ENCODE measurements at places on chromosomes 3 and 15. TPM values are rescaled to one million over a fixed set of nuclear protein-coding genes. Genes with fewer than 3 reads are reported as not detected.
A peak's percentile ranks its signal among the peaks of the same experiment; 100 is the strongest.

DNA sequence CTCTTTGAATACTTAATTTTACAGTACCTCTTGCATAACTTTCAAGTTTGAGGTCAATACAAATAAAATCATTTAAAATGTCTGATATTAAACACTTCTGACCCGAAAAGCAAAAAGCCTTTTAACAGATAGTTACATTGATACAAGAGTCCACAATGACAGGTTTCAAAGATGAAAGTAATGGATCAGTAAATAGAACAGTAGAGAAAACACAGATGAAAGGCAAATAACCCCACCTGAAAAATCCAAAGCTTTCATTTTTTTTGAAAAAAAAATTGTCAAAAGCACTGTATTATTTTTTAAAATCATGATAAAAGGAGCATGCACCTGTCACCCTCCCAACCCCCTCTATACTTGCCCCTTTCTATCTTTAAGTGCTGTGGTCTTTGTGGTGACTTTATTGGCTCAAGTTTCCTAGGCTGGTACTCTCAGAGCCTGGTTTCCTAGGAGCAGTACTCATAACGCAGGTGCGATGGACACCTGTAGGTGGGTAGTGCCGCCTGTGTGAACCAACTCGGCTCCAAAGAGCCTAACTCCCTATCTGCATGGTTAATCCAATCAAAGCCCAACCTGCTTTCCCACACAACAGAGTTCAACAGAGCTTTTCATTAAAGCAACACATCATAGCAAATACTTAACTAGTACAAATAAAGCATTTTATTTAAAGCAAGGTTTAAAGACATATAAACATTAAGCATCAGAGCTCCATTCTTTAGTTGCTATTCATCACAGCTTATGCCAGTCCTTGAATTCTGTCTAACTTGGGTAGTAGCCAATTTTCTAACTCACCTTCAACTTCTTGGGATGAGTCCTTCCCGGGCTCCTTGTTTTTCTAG is 32.2 kb downstream of the LIPC start:
- no peak for DNase-seq

- DNase-seq, result no peak
Measured at GRCh38 chr15:69810431-69811354, 287.0 kb downstream of the TLE3 start.

GRCh38 chr15:78618490-78618934 is 2.3 kb downstream of the CHRNA3 start:
- DNase-seq, result peak; percentile 94

DNA sequence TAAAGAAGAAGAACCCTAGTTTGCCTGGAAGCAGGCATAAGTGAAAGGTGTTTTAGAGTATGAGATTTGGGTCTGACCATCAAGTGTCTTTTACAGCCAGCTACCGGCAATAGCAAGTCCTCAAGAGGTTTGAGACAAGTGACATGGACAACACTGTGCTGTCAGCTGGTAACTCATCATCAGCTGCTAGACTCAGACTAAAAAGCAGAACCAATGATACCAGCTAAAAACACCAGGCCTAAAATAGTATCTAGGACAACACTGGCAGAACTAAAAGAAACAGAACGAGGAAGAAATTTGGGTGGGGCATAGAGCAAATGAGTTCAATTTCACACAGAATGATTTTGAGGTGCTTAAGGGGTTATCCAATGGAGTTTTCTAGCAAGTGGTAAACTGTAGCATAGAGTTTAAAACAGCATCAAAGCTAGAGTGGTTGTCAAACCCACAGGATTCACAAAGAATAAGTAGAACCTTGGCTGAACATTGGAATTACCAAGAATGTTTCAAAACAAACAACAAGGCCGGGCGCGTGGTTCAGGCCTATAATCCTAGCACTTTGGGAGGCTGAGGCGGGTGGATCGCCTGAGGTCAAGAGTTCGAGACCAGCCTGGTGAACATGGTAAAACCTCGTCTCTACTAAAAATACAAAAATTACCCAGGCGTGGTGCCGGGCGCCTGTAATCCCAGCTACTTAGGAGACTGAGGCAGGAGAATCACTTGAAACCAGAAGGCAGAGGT is 3.9 kb downstream of the CIAO2A start:
- no peak for DNase-seq

The SEMA6D gene
- total RNA-seq, result 12.1 TPM

The CCDC33 gene
- not detected for total RNA-seq

The NTRK3 gene
- total RNA-seq, result not detected

The CELSR3 gene
- 7.4 TPM for total RNA-seq
